ENCODE measurements at places on chromosomes 1 and 21.
A peak's percentile ranks its signal among the peaks of the same experiment; 100 is the strongest.

GRCh38 chr1:162168261-162168660 lies 98.8 kb downstream of the NOS1AP start:
- no peak for DNase-seq

DNA sequence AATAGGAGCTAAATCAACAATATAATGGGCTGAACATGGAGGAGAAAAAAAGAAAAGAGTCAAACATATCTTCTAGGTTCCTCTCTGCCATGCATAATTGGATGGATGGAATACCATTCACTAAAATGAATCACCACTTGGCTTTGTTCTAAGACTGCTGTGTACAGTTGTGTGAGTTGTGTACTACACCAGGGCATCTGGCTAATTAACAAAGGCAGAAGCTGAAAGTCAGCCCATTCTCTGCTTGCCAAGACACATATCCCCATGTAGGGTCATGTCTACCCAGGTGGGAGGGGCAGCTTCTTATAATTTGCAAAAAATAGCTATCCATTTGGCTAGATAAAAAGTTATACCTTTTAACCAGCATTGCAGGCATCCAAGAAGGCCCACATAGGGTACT lies 21.0 kb downstream of the JUN start:
- DNase-seq: no peak

DNA sequence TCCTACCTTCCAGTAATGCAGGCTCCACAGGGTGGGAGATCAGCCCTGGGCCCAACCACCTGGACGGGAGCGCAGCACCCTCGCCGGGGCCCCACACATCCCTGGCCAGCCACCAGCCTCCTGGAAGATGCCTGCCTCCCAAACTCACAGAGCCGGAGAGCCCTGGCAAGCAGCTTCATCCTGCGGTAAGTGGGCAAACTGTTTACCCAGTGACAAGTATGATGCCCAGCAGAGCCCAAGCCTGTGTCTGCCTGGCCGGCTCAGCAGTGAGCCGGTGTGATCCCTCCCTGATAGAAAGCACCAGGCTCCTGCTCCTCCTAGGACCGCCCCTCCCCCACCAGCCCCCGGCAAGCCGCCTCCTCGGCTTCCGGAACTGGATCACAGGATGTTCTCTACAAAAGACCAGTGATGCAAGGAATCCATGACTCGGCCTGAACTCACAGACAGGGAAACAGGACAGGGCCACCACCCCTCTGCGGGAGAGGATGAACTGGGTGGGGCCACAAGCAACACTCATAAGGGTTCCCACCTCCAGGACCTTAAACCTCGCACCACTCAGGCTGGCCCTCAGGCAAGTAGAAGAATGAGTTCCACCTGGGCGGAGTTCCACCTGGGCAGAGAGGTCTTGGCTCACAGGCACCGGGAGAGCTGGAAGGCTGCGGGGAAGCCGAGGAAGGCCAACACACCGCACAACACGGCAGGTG lies 7.9 kb downstream of the ACOT7 start:
- peak; percentile 51 for DNase-seq

DNA sequence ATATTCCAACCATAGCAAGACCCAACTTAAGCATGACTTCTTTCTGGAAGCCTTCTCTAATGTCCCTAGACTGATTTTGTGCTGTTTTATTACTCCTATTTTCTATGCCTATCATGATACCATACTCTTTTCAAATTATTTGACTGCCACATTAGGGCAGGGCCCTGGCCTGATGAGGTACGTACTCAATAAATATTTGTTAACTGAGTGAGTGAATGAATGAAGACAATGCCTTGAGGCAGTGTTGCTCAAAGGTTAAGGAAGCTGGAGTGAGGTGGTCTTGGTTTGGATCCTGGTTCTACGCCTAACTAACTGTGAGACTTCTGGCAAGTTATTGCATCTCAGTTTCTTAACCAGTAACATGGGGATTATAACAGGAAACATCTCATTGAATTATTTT lies 38.3 kb upstream of the BACH1 start:
- no peak for DNase-seq

DNA sequence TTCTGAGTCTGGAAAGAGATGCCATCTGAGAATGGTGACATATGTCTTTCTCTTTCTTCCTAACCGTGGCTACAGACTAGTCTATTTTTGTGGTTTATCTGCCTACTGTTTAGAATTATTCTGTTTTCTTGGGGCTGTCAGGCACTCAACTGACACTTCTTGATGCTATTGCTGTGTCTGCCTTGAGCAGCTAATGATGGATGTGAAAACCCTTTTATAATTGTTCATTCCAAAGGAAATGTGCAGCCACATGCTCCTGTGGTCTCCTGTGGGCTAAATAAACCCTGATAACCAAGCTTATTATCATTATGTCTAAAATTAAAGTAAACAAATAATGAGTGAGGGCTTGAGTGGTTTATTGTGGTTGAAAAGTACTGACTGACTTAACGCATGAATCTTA lies 52.7 kb upstream of the CXADR start:
- no peak for DNase-seq

GRCh38 chr1:184598403-184599193 lies 156.1 kb downstream of the EDEM3 start:
- DNase-seq: no peak

DNA sequence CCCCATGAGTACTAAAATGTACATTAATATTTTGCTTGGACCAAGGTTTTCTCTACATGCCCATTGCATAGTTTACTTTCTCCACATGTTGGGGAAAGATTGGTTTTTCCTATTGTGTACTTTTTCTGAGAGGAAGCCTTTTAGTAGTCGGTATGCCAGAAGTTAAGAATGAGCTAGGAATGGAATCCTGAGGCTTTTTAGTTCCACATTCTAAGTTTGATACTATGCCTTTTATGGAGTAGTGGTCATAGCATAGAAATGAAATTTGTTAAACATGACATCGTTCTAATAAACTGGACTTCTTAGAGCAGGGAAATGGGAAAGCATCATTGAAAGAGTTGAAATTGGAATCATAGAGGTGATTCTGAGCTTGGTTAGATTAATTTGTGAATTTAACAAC lies 64.3 kb downstream of the BCL9 start:
- DNase-seq: no peak

- no peak for DNase-seq
Measured at GRCh38 chr1:61090546-61091202, 8.3 kb downstream of the NFIA start.

GRCh38 chr1:202248861-202249260 lies 55.3 kb downstream of the LGR6 start:
- no peak for DNase-seq

DNA sequence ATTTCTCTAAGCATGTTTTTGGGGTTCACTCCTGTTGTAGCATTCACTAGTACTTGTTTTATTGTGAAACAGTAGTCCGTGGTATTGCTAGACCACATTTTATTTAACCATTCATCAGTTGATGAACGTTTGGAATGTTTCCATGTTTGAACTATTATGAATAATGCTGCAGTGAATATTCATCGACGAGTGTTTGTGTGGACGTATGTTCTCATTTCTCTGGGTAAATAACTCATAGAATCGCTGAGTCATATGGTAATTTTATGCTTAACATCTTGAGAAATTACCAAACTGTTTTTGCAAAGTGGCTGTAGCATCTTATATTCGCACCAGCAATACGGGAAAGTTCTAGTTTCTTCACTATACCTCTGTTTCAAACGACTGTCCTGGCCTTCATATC lies 28.0 kb upstream of the KAZN start:
- DNase-seq: no peak

DNA sequence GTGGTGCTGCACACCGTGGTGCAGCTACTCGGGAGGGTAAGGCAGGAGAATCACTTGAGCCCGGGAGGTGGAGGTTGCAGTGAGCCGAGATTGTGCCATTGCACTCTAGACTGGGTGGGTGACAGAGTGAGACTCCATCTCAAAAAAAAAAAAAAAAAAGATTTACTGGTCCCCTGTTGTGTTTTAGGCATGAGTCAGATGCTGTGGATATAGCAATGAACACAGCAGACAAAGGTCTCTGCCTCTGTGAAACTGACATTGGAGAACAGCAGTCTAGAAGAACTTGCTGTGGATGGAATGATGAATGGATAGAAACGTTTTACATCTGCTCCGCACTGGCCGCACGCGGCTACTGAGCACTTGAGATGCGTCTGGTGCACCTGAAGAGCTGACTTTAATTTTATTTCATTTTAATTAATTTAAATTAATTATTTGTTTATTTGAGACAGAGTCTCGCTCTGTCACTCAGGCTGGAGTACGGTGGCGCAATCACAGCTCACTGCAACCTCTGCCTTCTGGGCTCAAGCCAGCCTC lies 24.5 kb upstream of the EPHA2 start:
- no peak for DNase-seq

GRCh38 chr1:202750761-202751160 lies 40.5 kb upstream of the SYT2 start:
- no peak for DNase-seq

DNA sequence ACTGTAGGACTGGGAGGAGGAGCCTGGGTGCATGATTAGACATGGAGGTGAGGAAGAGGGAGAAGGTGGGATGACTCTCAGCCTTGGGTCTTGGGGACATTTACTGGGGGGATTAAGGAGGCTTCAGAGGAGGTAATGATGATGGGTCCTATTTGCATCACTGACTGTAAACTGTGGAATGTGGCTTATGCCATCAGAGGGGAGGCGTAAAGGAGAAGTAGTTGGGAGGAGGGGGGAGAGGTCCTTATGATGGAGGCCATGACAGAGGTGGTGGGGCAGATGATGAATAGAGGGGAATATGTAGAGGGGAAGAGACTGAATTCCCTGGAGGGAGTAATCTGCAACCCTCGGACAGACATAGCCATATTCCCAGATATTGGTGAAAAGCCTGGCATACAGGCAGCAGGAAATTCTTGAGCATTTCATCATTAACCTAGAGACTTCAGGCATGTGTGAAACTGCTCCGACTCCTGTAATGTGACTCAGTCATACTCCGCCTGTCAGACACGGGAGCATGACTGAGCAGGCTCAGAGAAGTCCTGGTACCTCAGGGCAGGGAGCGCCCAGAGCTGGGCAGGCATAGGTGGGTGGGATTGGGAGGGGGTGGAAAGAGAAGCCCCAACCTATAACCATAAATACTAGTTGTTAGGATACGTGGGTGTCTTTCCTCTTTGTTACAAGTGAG lies 8.0 kb upstream of the LCE5A start:
- DNase-seq: no peak

- DNase-seq: no peak
Measured at GRCh38 chr1:185627171-185627570, 107.0 kb upstream of the HMCN1 start.

DNA sequence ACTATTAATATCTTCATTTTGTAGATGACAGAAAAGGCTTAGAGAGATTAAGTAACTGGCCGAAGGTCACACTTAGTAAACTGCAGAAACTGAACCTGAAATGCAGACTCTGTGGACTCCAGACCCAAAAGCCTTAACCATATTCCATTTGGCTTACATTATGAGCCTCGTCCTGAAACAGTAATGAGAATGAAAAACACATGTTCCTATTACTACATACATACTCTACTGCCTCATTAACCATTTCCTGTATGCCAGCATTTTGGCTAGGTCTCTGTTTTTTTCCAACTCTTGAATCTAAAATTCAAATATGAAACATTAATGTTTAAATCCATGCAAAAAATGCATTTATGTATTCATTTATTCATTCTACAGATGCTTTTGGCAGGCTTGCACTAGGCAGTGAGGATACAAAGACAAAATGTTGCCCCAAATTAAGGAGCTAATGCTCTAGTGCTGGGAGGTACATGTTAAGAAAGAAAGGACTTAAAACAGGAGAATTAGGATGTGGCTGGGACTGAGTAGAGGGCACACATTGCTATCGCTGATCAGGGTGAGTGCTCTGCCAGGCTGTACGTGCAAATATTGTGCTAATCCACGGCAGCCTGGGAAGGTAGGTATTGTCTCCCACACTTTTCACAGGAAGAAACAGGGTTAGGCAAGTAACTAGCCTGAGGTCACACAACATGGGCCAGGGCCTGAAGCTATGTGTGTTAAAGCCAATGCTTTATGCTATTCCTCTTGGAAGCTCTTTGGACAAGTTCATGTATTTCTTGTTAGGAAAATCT lies 14.0 kb downstream of the DEGS1 start:
- DNase-seq: no peak

DNA sequence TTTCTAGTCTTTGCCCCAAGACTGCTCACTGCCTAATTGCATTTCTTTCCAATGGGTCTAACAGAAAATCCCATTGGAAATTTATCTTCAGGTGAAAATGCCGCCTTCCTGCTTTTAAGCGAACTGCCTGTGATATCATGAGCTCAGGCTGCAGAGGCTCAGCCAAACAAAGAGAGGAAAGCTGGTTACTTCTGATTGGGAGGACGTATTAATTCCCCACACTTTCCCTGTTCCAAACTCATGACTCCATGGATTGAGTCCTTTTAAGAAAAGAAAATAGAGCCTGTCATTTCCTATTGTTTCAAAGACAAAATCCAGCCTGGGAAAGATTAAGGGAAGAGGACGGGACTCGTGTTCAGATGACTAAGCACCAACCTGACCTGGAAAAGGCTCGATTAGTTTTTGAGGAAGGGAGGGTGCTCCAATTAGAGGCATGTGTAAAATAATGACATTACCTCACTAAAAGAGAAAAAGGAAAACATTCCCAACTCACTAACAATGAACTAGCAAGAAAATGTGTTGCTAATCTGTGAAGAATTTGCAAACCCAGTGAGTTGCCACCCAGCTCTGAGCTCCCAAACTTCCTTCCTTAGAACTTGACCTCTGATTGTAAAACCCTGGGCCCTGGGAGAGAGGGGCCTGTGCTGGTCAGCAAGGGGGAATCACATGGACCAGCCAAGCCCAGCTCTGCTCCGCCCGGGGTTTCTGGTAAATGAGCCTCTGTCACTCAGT lies 61.2 kb downstream of the TCP10L start:
- no peak for DNase-seq

DNA sequence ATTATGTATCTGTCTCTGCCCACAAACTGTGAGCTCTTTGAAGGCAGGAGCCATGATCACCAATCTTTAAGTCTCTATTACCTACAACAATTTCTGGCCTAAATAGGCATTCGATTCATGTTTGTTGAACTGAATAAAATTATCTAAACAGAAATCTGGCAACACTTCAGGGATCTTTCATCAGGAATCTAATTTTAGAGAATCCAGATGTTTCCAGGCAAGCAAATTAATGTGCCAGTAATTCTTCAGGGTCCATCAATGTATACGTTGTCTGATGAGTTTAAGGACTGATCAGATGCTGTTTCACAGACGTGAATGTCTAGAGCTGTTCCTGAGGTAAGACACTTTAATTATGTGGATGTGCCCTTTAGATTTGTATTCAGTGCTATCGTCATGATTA lies 524.4 kb downstream of the PTPRC start:
- DNase-seq: no peak

DNA sequence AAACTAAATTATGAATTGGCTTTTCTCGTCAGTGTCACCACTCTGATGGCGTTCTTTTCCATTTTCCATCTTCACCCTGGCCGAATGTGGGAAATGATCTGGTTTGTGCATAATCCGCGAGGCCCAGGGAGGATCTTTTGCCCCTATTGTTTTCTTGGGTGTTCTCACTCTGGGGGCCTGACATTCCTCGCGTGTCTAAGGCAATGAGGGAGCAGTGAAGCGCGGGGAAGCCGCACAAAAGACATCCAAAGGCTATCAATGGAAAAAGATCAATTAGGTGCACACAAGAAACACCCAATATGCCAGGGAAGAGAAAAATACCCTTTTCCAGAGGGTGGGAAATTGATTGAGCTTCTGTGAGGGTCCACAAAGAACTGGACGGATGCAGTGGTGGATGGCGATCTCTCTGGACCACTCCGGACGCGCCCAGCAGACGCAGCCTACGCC lies 941 bp upstream of the C1orf21 start:
- no peak for DNase-seq
